ENCODE measurements at places on chromosomes 7 and 10.

DNA sequence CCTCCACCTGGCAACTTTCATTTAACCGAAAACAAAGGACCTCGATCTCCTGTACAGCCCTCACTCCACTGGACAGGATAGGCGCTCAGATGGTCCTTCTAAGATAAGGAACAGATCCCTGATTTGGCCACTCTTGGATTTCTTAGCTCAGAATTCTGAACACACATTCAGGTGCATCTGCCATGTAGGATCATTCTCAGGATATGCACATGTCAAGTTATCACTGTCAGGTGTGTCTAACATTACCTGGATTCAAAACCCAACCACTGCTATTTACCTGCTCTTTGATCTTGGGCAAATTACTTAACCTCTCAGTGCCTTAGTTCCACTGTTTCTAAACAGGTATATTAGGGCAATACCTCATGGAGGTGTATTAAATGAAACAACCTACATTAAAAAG is 12.2 kb upstream of the ADD3 start:
- DNase-seq, result no peak

GRCh38 chr7:47035522-47035921 is 546.4 kb downstream of the TNS3 start:
- DNase-seq, result no peak

DNA sequence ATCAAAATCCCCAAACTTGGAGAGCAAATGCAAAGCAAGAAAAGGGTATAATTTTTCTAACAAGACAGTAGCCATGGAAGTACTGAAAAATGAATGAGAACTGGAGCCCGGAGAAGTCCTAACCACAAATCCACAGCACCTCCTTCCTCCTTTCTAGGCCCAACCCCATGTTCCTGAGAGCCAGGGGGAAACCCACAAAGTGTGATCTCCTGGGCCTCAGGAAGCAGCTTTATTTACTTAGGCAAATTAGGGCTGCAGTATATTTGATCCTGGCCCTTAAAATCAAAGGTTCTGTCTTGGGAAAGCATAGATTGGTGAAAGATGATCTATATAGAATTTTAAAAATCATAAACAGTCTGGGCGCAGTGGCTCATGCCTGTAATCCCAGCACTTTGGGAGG is 103.0 kb downstream of the DOCK4 start:
- DNase-seq, result no peak

- DNase-seq, result no peak
These were observed 931.7 kb upstream of the SORCS1 start for GRCh38 chr10:108095932-108096925.

DNA sequence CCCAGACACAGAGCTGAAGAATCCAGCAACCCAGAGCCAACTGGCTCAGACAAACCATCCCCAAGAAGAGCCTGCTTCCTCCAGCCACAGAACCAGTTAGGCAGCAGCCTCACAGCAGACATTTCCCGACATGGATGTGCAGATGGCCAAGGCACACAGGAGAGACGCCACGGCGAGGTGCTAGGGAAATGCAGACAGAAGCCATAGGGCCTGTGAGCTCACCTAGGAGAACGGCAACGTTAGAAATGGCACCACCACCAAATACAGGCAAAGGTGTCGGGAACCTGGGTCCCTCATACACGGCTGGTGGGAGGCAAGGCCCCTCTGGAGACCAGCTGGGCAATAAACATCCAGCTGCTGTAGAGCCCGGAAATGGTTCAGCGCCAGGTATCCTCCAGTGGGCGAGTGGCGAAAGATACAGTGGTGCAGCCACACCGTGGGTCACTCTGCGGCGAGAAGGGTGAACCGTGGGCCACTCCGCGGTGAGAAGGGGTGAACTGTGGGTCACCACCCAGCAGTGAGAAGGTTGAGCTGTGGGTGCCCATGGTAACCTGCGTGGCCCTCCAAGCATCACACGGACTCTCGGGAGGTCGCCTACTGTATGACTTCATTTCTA is 31.2 kb downstream of the JAKMIP3 start:
- DNase-seq, result no peak

- DNase-seq, result peak; percentile 9
These were observed 48.7 kb upstream of the DYNC1I1 start for GRCh38 chr7:95723583-95724180.

GRCh38 chr10:91909117-91909677 is at the start of gene FGFBP3:
FGFBP3 (minus strand) TSS chr10:91909486; CDS start chr10:91908969, 517 bp downstream.
- DNase-seq, result no peak

GRCh38 chr7:3218411-3219225 is 82.4 kb upstream of the SDK1 start:
- no peak for DNase-seq

GRCh38 chr10:77392851-77393250 is 244.8 kb downstream of the KCNMA1 start:
- DNase-seq, result no peak

All from stimulated activated naive B cell treated with anti-CD40 and anti-IgM and Interleukin-4, amounts not matched to agents 10 μg/mL and 1 μg/mL and 100 μg/mL, for 72 hours (primary cell).